ENCODE measurements at places on chromosomes 11 and 22.

DNA sequence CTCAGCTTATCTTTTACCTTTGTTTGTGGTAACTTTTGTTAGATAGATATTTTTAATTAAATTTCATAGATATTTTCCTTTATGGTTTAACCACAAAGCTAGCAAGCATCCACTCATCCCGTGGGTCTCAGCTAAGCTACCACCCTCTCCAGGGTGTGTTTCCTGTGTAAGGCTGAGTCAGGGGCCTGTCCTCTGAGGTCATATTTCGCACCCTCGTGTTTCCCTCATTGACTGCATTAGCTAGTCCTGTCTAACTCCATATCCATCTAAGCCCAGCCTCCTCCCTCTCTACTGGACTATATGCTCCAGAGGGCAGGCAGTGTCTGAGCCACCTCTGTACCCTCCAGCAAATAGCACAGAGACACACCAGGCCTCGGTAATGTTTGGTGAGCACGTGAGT, 16.7 kb downstream of the XRRA1 start:
- DNase-seq = no peak

- peak; percentile 27 for DNase-seq
These were observed 615 bp downstream of the STT3A start for GRCh38 chr11:125593114-125593820.

GRCh38 chr22:26406118-26406517, 22.9 kb upstream of the ASPHD2 start:
- DNase-seq = no peak

DNA sequence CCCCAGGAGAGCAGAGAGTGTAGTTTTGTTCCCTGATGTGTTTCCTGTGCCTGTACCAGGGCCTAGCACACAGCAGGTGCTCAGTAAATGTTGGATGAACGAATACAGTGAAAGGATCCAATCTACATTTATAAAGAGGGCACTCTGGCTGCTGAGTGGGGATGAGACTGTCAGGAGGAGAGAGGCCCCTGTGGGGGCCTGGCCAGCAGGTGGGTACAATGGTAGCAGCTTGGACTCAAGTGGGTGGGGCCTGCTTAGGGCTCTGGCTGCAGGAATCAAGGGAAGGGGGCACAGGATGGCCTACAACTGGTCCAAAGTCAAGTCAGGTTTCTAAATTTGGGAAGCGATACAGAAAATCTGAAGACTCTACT, 156.6 kb upstream of the GRK3 start:
- DNase-seq = no peak

DNA sequence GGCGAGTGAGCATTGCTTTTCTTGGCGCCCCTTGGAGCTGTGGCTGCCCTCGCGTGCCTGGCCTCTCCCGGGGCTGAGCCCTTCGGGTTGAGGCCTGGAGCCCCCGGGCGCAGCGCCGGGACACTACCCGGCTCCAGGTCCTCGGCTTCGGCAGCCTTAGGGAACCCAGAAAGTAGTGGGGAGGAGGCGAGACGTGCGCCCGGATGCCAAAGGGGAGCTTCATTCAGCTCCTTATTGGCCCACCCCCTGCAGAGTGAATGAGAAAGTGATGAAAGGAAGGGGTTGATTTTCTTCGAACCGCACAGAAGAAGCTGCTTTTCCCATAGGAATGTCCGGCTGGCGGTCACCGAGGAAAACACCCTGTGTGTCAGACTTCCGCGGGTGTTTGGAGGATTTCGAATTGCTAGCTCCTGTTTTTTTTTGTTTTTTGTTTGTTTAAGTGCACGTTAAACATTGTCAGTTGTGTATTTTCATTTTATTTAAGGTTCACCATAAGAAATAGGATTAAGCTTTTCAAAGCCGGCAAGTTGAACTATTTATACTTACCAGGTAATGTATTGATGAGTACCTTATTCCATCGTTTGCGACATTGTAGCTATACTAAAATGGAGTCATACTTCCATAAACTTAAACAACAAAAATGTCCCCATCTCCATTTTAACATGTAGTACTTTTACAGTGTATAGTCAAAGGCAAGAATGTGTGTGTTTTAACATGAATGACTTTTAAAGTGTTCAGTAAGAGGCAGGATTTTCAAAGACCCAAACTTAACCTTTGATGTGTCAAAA, 841 bp upstream of the EIF4G2 start:
- DNase-seq = peak; percentile 34

DNA sequence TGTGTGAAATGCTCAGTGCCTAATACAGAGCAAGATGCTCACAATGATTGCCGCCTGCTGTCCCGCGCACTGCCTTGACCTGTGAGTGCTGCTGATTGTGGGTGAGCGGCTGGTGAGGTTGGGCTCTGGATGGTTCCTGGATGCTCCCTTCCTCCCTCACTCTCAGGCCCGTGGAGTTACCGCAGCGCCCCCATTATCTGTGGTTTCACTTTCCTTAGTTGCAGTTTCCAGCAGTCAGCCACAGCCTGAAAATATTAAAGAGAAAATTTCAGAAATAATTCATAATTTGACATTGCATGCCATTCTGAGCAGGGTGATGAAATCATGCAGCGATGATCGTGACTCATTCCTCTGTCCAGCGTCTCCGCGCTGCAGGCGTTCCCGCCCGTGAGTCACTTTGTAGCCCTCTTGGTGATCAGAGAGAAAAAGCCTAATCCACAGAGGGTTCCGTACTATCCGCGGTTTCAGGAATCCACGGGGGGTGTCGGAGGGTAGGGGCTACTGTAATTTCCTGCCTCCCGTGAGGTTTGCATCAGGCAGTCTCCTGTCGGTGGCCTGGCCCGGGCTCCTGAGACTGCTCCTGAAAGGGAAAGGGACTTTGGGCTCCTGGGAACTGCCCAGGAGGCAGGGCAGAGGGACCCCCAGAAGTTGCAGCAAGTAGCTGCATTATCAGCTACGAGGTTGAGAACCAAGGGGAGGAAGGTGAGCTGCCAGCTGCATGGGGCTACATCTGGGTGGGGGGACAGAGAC, 10.6 kb downstream of the RPL3 start:
- DNase-seq = peak; percentile 82

- no peak for DNase-seq
These were observed 8.9 kb upstream of the PLAAT4 start for GRCh38 chr11:63527667-63528066.

DNA sequence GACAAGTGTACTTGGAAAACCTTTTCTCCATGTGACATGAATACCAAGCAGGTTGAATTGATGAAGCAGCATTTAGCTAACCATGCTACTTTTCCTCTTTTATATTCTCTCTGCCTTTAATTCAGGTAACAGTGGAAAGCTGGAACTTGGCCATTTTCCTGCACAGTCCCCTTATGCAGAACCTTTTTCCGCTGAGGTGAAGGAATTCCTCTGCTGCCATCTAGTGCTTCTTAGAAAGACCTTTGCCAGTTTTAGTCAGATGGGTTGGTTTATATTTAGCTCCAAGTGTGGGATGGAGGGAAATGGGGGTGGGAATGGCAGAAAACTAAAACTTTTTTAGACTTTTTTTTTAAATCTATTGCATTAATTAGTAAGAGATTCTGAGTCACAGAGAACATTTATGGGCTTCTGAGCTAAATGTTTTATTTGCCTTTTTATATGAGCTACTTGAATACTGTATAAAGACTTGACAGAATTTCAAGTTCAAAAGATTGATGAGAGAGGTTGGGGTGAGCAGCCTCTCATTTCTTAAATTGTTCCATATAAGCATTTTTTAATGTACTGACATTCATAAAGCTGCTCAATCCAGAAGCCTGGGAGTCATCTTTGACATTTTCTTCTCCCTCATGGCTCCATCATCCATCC, 153.9 kb upstream of the ZC3H12C start:
- peak; percentile 57 for DNase-seq

- no peak for DNase-seq
These were observed 100.0 kb downstream of the ADAMTS15 start for GRCh38 chr11:130548491-130548833.

DNA sequence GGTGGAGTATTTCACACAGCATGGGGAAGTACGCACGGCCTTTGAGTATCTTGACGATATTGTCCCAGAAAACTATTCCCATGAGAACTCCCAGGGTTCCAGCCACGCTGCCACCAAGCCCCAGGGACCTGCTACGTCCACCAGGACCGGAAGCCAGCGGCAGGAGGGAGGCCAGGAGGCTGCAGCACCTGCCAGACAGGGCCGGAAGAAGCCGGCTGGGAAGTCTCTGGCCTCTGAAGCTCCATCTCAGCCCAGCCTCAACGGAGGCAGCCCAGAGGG, 32.6 kb downstream of the IGHMBP2 start:
- DNase-seq = no peak

GRCh38 chr22:49195636-49196035, 632.0 kb downstream of the BRD1 start:
- DNase-seq = no peak

- no peak for DNase-seq
These were observed 58.4 kb downstream of the NTM start for GRCh38 chr11:131428853-131429252.

- no peak for DNase-seq
These were observed 187.5 kb upstream of the ZBED5 start for GRCh38 chr11:11045156-11045930.

GRCh38 chr11:114147375-114148012, 88.0 kb downstream of the ZBTB16 start:
- no peak for DNase-seq

GRCh38 chr11:134516529-134516928, 104.5 kb upstream of the B3GAT1 start:
- DNase-seq = no peak

DNA sequence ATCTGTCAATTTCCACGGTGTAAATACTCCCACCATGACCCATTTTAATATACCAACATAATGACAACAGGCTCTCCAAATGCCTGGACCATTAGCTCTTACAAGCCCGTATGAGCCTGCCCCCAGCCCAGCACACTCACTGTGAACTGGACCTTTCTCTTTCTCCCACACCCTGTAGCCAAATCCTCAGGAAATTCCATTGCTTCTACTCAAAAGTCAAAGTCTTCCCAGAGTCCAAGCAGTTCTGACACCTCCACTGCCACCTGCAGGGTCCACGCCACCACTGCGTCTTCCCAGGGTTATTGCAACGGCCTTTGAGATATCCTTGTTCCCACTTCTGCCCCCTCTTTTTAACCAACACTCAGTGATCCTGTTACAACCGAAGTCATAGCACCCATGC, 110.1 kb upstream of the ASPHD2 start:
- DNase-seq = no peak

GRCh38 chr11:65429068-65429681, 6.6 kb downstream of the NEAT1 start:
- no peak for DNase-seq

- no peak for DNase-seq
These were observed 93.2 kb downstream of the PDE2A start for GRCh38 chr11:72581067-72581466.

DNA sequence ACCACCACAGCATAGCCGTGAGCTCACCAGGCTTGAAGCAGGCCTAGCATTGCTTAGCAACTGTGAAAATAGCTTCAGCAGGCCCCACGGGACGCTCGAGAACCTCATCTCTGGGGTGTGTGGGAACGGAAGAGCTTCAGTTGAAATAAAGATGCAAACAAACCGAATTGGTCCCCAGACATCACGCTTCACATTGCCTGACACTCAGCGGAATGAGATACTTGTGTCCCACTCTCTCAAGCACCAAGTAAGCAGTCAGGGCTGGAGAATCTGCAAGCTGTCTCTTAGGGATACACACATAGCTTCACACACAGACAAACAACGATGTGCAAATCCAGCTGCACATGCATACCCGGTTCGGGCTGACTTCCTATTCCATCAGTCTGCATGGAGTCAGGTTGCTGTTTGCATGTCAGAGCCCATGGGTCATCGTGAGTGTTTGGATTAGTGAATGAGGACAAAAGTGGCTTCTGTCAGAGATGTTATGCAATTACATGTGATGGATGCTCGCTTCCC, 205.7 kb downstream of the SNX19 start:
- no peak for DNase-seq

GRCh38 chr11:126465573-126466188, 110.2 kb downstream of the ST3GAL4 start:
- no peak for DNase-seq

- no peak for DNase-seq
These were observed 1.3 kb upstream of the SLC25A45 start for GRCh38 chr11:65383778-65384177.

DNA sequence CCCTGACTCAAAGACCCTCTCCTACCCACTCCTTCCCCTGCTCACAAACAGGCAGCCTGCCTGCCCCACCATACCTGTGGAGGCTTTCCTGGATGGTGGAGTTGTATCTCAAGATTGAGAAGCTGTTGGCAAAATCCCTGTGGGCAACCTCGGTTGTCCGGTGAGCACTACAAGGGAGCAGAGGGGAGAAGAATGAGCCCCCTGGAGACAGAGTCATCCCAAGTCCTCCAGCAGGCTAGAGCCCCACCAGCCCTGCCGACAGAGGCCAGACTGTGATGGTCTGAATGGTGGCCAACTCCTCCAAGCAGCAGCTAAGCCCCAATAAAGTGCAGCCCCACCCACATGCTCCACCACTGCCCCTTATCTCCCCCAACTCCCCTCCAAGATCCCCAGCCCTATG, 17.5 kb downstream of the TMPRSS13 start:
- DNase-seq = no peak

DNA sequence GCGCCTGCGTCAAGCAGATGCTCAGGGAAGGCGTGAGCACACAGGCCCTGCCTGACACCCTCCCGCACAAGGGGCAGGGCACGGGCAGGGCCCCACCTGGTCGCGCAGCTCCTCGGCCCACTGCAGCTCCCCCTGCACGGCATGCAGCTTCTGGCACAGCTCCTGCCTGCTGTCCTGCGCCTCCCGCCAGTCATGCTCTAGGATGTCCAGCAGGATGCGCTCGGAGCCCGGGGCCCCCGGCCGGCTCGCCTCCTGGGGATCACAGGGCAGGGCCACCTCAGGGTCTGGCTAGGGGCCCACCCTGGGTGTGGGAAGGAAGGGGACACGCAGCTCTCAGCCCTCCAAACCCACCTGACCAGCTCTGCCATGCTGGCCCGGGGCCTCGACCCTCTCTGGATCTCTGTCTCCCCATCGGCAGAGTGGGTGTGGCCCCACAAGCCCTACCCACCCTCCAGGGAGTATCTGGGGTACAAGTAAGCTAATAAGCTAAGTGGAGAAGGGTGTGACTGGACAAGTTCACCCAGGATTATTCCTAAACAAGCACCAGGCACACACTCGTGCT, 10.7 kb downstream of the CARD10 start:
- no peak for DNase-seq

GRCh38 chr11:79060081-79060953, 380.5 kb downstream of the TENM4 start:
- no peak for DNase-seq

DNA sequence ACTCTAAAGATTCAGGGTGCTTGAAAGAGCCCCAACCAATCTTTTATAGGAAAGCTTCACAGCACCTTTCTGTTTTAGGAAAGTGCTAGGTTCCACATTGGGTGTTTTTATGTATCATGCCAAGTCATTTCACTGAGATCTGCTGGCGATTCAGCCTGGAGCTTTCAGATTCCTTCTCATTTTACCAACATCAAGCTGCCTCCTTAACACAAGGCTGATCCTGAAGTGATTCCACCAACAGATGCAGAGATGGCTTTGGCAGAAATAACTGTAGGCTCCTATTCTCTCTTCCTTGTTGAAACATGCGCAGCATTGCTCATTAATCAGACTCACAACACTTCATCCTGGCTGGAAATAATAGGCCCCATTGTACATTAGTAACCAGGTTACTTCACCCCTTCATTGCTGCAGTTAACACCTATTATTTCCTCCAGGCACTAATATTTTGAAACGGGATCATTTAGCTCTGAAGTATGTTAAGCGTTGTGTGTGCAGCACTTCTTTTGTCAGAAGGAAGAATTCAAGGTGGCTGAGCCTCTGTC, 89.0 kb downstream of the OPCML start:
- DNase-seq = no peak

GRCh38 chr22:23901600-23901999, 7.4 kb downstream of the MIF start:
- DNase-seq = no peak

GRCh38 chr11:40140560-40140959, 1318.9 kb downstream of the LRRC4C start:
- no peak for DNase-seq
